ENCODE measurements at places on chromosomes 12 and 14.

- DNase-seq: peak; percentile 89
Observed at GRCh38 chr12:56488041-56488955, at the start of gene GLS2. Gene GLS2, minus strand, starts transcription at chr12:56488161. Its CDS starts 43 bp downstream, at chr12:56488118.

- no peak for DNase-seq
Observed at GRCh38 chr14:99459481-99460100, 21.1 kb downstream of the SETD3 start.

- DNase-seq: no peak
Observed at GRCh38 chr12:84056-84455, 17.5 kb downstream of the IQSEC3 start.

GRCh38 chr14:90154110-90154509 lies 92.3 kb downstream of the KCNK13 start:
- DNase-seq: no peak

- DNase-seq: no peak
Observed at GRCh38 chr14:97634751-97635150, 837.6 kb downstream of the VRK1 start.

- no peak for DNase-seq
Observed at GRCh38 chr12:130665753-130666152, 50.3 kb downstream of the RIMBP2 start.

DNA sequence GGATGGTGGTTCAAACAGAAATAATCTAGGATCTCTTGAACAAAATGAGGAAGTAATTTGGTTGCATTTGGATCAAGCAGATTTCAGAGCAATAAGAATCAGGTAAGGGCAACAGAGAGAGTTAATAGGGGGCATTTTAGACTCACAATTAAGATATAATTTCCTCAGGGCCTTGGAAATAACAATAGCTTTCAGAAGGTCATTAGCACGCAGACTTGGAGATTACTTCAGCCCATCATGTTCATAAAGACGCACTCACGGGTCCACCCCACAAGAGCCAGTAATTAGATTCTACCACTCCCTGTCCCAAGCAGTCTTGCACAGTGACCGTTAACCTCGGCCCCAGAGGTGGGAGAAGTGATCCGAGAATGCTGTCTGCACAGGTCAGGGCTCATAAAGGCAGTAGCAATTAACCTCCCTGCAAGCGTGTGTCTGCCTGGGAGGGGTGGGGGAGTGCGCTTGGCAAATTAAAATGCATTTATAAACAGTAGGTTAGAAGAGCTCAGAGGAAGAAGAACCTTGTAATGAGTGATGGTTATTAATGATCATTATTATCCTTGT lies 125.7 kb upstream of the CCDC196 start:
- no peak for DNase-seq

DNA sequence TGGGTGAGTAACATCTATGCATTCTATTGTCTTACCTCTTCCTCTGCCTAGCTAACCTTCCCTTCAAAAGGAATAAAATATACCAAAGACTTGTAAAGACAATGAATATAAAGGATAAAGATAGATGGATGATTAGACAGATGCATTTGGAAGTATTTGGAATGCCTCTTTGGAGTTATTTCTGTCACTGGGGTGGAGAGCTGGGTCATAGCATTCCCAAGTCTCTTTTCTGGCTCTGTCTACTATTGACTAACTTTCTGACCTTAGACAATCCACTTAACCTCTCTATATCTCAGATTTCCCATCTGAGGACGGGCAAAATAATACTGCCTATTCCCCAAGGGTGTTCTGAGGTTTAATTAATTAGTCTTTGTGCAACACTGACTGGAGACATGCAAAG lies 517.4 kb downstream of the DIO2 start:
- DNase-seq: no peak

DNA sequence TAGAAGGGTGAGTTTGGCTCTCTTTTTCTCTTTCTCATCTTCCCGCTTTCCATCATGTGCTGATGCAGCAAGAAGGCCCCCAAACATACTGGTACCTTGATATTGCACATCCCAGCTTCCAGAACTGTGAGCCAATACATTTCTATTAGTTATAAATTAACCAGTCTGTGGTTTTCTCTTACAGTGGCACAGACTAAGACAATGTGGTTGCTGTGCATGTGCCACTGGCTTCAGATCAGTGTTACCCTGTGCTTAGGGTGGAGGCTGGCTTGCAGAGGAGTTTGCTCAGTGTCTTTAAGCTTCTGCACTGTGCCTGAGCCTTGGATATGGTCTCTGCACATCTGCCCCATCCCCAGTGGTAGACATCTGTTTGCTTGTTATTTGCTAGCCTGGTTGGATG lies 5.5 kb downstream of the IFI27L2 start:
- DNase-seq: no peak

DNA sequence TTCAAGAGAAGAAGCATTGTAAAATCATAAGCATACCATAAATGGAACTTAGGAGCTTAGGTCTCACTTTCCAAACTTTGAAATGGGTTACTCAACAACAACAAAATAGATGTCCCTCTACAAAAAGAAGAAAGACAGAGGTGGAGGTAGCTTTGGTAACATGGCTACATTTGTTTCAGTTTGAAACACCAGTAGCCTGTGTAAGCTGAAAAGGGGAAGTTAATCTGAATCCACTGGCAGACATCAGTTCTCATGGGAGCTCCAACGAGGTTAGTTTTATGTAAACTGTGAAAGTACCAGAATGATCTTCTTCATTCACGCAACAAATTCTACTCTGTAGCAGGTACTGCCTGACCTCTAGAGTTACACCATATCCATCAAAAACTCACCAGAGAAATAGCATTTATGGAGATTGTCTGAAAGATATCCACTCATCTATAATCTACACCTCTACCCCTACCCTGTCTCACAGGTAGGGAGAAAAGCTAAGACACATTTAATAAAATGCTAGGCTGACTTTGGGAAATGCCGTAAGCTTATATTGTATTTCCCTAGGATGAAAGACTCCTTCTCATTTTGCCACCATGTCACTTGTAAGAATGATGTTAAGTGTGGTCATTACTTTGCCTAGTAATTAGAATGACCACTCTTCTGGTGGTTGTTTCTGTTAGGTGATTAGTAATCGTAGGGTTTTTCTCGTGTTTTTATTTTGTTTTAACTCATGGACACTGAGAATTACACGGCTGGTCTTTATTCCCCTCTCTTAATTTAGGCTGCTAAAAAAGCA lies 224.1 kb downstream of the ASCL1 start:
- DNase-seq: no peak

GRCh38 chr12:2689393-2689792 lies 105.4 kb upstream of the FKBP4 start:
- DNase-seq: no peak

DNA sequence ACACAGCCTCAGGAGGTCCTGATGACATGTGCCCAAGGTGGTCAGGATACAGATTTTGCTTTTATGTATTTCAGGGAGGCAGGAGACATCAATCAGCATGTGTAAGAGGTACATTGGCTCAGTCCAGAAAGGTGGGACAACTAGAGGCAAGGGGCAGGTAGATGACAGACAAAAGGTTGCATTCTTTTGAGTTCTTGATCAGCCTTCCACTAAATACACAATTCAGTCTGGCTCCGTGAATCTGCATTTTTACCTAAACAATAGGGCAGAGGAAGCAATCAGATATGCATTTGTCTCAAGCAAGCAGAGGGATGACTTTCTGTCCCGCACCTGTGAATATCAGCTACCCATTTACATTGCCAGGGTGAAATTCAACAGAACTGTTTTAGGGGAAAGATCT lies 178.6 kb downstream of the KSR2 start:
- DNase-seq: no peak

DNA sequence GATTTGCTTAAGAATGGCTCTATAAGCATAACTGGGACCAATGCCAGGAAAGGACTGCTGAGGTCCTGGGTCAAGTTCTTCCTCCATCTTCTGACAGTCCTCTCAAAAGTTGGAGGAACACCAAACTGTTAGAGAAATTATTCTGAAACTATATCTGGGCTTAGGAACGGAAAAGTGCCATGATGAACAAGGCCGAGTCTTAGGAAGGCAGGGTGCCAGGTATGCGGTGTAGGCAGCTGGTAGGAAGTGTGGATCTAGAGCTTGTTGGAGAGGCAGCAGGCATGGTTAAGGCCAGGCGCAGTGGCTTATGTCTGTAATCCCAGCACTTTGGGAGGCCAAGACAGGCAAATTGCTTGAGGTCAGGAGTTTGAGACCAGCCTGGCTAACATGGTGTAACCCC lies 7.7 kb downstream of the GNPTAB start:
- no peak for DNase-seq

DNA sequence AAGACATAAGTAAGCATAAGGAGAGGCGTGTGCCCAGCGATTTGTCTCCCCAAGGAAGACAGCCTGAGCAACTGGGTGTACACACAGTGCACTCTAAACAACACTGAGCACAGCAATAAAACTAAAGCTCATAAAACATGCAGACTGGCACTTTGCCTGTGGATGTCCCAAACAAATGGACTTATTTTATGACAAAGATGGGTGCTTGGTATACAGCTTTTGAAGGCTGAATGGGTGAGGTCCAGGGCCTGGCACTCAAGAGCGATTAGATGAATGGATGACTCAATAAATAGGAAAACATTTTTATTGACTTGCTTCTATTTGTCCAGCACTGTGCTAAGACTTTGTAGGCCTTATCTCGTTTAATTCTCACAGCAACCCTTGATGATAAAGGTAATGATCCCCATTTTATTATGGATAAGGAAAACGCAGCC lies 28.5 kb downstream of the LGMN start:
- no peak for DNase-seq

GRCh38 chr12:119294211-119294610 lies 40.3 kb upstream of the CCDC60 start:
- DNase-seq: no peak

GRCh38 chr12:101761781-101762180 lies 22.5 kb upstream of the SYCP3 start:
- no peak for DNase-seq

GRCh38 chr14:95460647-95461478 lies 55.6 kb downstream of the SYNE3 start:
- DNase-seq: no peak

- DNase-seq: no peak
Observed at GRCh38 chr12:53218551-53219291, 11.7 kb upstream of the ITGB7 start.

GRCh38 chr12:16392846-16393535 lies 45.5 kb downstream of the MGST1 start:
- no peak for DNase-seq

- DNase-seq: no peak
Observed at GRCh38 chr12:95204141-95204866, 13.0 kb downstream of the FGD6 start.

- DNase-seq: no peak
Observed at GRCh38 chr12:103626498-103626897, 39.4 kb downstream of the STAB2 start.

DNA sequence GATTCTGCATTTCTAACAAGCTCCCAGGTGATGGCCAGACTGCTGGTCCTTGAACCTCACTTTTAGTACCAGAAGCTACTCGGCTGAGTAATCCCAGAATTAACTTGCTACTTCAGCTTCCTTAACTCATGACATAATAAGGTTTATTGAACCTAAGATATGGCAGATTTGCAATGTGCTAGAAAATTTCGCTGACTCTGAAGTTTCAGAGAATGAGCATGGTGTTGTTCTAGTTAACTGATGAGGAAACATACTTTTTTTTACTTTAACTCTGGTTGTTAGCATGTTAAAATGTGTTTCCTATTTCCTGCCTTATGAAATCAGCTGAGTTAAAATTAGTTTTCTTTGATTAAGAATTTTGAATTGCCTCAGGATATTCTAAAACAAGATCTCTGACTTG lies 23.1 kb upstream of the COX16 start:
- no peak for DNase-seq

DNA sequence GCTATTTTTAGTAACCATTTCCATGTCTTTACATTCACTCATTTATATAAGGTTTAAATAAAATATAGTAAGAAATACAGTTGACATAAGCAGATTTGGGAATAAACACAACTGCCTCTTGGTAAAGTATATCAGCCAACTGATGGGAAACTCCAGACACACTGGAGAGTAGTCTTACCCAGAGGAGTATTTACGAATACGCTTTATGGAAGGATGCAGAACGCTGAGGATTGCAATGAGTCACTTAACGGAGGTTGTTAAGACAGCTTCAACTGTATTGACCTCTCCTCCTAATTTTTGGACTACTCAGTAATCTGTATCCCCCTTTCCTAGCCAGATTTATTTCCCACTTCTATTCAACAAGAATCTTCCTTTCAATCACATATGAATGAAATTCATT lies 6.0 kb downstream of the C2CD5 start:
- no peak for DNase-seq

- no peak for DNase-seq
Observed at GRCh38 chr14:102696856-102697495, 80.3 kb upstream of the TRAF3 start.

DNA sequence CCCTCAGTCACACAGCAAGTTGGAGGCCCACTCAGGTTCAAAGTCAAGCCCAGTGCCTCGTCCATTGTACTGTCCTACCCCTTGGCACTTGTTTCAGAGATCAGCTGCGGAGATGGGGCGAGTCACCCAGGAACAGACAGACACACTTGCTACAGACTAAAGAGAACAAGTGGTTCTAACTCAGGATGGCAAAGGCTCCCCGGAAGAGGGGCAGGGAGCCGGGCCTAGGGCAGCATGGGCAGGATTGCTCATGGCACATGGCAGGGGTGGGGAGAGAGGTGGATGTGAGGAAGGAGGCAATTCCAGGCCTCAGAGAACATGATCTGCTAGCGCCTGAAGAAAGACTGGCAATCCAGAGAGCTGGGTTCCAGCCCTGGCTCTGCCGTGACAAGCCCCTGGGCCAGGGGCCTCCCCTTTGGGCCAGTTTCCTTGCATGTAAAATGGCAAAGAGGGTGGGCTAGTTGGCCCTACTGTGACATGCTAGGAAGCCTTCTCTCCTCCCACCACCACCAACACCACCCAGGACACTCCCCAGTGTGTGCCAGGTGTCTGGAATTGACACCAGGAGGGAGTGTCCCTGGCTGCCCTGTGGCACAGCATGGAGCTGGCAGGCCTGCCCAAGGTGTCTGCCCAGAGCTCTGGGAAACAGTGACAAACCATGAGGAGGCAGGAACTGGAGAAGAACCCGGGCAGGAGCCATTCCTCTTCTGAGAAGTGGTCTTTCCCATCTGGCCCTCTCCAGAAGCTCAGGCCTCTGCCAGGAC lies 24.0 kb upstream of the IRF2BPL start:
- no peak for DNase-seq

GRCh38 chr14:62329427-62329826 lies 567.2 kb downstream of the SNAPC1 start:
- DNase-seq: no peak

- DNase-seq: no peak
Observed at GRCh38 chr14:35628989-35629388, 95.0 kb downstream of the INSM2 start.

DNA sequence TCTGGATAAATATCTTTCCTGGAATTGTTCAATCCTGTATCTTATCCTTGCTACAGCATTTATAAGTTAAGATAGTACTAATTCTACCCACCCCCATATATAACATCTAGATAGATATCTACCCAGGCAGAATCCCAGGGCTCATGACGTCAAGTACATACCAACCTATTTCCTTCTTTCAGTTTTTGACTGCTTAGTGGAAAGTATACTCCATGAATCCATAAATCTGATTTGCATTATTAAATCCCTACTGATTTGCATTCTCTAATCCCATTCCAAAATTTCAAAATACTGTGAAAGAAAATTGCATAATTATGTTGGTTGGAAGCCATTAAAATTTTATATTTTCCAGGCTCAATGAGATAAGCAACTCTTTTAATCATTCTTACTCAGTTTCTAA lies 111.7 kb downstream of the KITLG start:
- no peak for DNase-seq

All from upper lobe of right lung (tissue), 1 donor.